Activated CD8-positive, alpha-beta memory T cell treated with anti-CD3 and anti-CD28 coated beads, Interleukin-2, amount 10 ng/mL, durations not matched to agents 7 days and 5 days (primary cell): ENCODE measurements at places on chromosomes 7 and 10.

DNA sequence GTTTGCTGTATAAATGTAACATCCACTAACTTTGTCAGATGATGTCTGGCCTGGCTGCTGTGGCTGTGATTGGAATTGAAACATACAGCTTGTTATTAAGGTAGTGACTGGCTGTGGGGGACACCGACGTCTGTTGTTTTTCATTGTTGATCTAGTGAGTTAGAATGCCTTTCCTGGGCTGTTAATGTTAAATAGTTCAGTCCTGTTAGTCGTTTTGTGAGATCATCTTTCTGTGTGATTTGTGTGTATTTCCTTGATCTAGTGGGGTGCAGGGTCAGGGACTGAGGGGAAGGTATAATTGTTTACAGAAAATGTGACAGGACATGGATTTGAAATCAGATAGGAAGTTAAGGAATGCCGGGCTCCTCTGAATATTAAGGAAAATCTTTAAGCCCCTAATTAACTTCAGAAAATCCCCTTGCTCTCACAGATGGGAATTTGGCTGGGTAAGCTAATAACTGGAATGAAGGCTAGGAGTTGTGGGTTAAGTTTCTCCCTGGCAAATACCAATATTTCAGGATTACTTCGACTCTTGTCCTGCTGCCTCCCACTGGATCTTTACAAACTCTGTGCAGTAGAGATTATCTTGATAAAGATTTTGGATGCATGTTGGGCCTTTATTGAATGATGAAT lies 163.1 kb downstream of the AUTS2 start:
- no peak for DNase-seq

- no peak for DNase-seq
Observed at GRCh38 chr7:27149842-27150567, 2.4 kb downstream of the HOXA3 start.

GRCh38 chr7:139659922-139660316 lies 117.9 kb downstream of the HIPK2 start:
- no peak for DNase-seq

- DNase-seq: no peak
Observed at GRCh38 chr7:37971491-37971890, 51.1 kb downstream of the EPDR1 start.

GRCh38 chr10:114470956-114471905 lies 66.9 kb upstream of the AFAP1L2 start:
- DNase-seq: peak; percentile 76
